NCI-H1417 (cell line): ENCODE measurements at places on chromosomes 4 and X.

DNA sequence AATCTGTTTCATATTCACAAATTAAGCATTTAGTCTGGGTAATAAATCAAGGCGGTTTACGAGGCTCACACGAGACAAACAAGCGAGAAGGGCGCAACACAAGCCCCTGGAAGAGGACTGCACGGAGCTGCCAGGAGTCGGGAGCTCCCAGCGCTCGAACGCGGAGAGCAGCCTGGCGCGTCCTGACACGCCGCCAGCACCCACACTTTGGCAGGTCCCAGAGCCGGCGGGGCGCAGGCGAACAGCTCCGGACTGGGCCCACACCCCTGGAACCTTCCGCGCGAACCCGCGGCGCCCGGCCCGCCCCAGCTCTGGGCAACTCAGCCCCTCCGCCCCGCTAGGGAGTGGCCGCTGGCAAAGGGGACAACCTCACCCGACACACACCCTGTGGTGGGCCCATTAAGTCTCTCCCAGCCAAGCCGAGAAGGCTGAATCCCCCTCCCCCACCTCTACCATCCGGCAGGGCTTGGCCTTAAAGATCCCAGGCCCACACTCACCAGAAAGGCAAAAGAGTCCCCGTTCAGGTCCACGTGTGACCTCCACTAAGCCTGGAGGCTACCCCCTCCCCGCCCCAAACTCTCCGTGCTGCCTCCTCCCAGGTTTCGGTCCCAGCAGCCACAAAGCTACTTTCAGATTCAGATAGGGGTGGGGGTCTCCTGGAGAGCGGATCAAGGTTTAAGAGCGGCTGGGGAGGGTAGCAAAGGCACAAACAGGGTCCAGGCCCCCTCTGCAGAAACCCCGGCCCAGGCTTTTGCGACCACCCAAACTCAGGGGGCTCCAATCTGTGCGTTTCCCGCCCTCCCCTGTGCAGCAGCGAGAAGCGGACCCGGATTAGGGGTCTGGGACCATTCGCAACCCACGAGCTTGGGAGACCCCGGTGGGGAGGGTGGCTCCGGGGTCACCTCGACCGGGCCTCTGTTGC, 47.5 kb upstream of the BCOR start:
- peak; percentile 22 for DNase-seq

- DNase-seq: no peak
These were observed 593.0 kb upstream of the AADAT start for GRCh38 chr4:170682558-170683294.

GRCh38 chr4:15515106-15515505, 45.4 kb downstream of the CC2D2A start:
- DNase-seq: no peak

GRCh38 chr4:476501-476900, 22.5 kb downstream of the ZNF721 start:
- DNase-seq: no peak

- no peak for DNase-seq
These were observed 55.0 kb downstream of the EFNB1 start for GRCh38 chrX:68883800-68884199.

- DNase-seq: no peak
These were observed 28.0 kb downstream of the NUP54 start for GRCh38 chr4:76120199-76120598.

GRCh38 chr4:180571516-180572055, 1671.6 kb upstream of the TENM3 start:
- DNase-seq: no peak

GRCh38 chr4:140281828-140282552, 91.5 kb upstream of the SCOC start:
- no peak for DNase-seq

DNA sequence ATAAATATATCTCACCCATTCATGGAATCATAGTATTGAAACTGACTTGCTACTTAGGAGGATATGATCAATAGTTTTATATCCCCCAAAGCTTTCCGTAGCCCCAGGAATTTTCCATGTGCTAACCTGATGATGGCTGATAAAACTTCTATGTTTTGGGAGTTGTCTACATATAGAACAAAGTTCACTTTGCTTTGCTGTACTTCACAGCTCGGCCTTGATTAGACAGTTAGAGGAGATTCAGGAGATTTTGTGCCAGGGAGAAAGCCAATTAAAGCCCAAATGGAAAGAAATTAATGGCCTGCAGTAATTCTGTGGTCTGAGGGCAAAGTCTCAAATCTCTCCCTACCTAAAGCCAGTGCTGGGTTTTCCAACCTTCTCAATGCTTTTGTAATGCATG, 114.9 kb upstream of the SLC34A2 start:
- DNase-seq: no peak

DNA sequence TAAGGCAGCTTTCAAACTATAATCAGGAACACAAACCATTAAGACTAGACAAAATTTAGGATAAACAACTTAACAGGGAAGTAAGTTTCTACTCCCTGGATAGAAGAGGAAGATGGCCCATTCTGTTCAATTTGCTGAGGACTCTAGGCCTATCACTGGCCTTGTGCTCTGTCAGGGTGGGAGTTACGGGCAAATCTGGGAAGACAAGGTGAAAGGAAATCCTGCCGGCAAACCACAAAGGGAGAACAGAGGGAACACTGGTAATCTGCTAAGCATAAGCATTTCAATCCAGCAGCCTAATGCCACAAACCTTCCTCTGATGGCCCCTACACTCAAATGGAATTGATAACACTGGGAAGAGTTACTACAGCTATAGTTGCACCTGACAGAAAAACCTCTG, 8.3 kb downstream of the GPR82 start:
- DNase-seq: no peak

DNA sequence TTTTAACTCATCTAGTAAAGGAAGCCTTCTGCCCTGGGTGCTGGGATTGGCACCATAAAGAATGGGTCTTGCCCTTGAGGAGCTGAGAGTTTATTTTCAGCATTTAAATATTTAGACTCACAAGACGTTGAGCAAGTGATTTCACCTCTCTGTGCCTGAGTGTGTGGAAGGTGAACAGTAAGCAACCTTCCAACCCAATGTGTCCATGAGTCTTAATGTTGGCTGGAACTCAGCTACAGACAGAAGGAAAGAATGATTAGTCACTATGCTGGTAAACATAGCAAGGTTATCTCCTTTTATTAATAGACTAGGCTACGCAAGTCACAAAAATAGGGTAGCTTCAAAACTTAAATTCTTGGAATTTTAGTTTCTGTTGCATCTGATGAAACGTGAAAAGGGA, 277.4 kb upstream of the GATB start:
- no peak for DNase-seq

DNA sequence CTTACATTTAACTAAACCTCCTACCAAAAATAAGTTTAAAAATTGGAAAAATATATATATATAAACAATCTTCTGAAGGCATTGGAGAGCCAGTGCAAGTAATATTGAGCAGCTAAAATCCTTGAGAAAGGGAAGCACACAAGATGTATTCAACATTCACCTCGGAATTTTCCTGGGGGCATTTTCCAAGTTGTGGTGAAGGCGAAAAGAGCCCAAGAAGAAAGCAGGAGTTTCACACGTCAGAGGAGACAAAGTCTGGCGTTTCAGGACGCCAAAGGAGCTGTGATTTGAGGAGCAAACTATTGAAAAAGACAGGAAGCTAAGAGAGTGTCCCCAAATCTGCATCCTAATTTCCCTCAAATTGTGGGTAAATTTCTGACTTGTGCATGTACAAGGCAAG, 9.1 kb upstream of the GASK1B start:
- DNase-seq: no peak

DNA sequence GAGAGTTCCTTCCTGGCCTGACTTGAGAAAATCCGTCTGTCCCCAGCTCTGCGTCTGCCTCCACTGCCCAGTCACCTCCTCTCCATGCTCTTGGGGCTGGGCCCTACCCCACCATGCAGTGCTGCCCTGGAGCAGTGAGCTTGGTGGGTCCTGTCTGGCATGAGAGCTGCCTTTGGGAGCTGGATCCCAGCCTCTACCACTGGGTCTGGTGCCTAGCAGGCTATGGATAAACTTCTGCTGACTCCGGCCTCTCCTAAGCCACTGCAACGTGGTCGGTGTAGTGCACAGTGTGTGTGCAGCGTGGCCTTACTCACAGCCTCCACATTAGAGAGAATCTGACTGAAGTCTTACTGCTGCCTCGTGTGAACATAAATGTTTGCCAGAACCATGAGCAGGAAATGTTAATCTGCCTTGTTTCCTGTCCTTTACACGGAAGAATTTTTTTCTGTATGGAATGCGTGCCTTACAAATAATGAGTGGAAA, 47.6 kb downstream of the HTT start:
- no peak for DNase-seq

DNA sequence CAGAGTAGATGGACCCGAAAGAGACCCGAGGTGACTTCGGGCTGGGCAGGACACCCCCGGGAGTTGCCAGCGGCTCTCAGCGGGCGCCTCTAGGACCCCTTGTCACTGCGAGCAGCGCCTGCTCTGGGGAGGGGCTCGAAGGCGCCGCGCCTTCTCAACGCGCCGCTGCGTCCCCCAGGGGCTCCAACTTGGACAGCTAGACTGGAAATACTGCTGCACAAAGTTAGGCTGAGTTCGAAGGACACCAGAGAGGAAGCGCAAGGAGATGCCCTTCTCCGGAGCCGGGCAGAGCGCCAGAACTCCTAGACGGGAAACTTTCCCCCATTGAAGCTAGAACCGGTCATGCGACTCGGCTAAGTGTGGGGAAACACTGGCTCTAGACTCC, 493 bp upstream of the KCNIP4 start:
- DNase-seq: peak; percentile 46

GRCh38 chr4:12576409-12576808, 907.7 kb downstream of the RAB28 start:
- no peak for DNase-seq

DNA sequence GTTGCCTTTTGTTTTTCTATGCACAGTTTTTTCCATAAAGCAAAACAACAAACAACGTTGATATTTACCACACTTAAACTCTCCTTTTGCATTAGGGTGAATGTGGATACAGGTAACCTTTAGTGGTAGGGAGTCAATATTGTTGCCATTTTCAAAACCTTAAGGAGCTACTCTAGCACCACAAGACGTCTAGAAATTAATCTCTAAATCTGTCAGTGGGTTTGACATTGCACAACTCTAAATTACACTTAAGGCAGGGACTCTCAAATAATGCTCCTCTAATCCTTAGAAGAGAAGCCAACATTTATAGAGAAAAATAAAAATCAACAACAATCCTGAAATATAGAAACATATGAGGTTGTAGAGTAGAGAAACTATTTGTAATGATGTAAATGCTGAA, 297.2 kb downstream of the UNC5C start:
- DNase-seq: no peak

DNA sequence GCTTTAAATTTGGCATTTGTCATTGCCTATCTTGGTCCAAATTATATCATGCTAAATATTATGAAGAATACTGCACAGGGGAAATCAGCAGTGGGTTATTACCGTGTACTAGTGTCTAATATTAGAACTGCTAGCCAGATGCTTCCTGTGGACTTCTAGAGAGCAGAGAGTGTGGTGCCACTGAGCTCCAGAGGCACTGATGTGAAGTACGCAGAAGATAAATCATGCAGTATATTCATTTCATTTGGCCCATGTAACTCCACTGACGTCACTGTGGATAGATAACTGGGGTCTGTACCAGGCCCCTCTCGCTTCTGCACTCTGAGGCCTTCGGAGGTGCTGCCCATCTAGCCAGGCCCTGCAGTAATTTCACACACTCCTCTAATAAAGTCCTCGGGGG, 80.0 kb downstream of the ALPK1 start:
- DNase-seq: no peak

DNA sequence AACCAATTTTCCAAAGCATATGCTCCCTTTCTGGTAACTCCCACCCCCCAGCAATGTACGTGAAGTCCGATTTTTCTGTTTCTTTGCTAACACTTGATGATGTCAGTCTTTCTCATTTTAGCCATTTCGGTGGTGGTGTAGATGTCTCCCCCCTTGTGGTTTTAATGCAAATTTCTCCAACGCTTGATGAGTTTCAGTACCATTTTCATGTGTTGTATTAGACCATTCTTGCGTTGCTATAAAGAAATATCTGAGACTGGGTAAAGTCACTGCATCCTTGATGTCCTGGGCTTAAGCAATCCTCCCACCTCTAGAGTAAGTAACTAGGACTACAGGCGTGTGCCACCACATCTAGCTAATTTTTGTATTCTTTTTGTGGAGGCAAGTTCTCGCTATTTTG, 148.4 kb upstream of the VCX3A start:
- no peak for DNase-seq

DNA sequence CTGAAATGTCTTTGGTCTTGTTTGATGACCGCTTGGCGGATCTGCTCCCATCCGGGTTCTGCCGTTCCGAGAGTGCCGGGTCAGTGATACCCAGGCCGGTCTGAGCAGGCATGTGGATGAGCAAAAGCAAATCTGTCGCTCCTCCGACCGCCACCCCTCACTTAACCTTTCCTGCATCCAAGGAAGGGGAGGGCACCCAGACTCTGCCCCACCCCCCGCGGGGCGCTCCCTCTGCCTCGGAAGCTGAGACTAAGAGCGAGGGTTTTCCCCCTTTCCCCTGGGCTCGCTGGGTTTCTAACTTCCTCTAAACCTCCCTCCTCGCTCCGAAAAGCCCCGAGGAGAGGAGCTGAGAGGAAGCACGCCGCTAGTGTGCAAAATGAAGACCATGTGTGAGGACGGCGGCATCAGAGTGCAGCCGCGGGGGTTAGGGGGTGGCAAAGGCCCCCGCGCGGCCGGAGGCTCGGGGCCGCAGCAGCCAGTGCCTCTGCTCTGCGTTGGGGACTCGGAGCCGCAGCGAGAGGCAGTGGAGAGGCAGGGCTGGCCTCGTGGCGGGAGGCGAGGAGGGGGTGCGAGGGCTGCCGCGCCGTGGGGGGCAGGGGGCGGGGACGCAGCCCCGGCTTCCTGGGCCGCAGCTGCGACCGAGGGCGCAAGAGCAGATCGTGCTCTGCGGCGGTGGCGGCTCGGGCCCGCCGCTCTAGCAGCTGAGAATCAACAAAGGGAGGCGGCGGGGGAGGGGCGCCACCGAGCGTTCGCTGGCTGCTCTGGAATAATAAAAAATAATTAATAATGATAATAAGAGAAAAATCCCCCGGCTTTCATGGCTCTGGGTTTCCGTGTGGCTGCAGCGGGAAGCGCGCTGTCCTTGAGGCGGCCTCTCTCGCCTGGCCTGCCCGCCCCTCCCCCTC, 55.8 kb upstream of the BCOR start:
- DNase-seq: peak; percentile 45

DNA sequence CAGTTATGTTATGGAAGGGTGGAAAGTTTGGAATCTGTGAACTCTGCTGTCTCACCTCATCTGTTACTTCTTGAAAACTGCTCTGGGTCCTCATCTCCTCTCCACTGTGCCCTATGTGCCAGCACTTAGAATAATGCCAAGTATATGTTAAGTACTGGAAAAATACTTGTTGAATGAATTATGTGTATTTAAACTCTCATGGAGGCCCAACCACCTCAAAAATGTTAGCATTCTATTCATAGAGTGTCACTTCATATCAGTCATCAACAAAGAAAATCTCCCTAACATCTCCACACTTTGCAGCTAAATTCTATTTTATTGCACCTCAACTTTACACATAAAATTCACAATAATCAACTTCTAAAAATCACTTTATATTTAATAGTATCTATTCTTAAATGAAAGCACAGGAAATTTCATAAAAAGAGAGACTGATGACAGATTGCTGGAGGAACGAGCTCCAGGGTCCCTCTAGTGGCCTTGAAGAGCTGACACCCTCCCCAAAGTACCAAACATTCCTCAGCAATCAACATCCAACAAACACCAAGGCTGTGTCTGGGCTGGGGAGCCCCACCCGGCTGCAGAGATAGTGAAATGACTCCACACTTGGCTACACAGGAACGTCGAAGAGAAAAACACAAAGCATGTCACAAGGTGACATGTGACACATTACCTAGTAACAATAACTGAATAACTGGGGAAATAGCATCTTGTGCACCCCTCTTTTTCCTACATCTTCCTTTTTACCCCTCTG, 45.8 kb downstream of the SLC39A8 start:
- peak; percentile 1 for DNase-seq
